Activated CD4-positive, CD25-positive, alpha-beta regulatory T cell (primary cell): ENCODE measurements at places on chromosomes 12 and 14.

DNA sequence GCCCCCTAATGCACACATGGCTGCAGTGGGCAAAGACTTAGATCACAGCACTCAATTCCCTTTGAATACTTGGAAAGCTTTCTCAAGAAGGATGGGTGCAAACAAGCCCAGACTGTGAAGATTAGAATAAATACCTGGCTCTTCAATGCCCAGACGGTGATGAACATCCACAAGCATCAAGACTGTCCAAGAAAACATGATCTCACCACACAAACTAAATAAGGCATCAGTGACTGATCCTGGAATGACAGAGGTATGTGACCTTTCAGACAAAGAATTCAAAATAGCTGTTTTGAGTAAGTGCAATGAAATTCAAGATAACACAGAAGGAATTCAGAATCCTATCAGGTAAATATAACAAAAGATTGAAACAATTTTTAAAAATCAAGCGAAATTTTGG is 43.8 kb upstream of the ZDHHC17 start:
- no peak for DNase-seq

DNA sequence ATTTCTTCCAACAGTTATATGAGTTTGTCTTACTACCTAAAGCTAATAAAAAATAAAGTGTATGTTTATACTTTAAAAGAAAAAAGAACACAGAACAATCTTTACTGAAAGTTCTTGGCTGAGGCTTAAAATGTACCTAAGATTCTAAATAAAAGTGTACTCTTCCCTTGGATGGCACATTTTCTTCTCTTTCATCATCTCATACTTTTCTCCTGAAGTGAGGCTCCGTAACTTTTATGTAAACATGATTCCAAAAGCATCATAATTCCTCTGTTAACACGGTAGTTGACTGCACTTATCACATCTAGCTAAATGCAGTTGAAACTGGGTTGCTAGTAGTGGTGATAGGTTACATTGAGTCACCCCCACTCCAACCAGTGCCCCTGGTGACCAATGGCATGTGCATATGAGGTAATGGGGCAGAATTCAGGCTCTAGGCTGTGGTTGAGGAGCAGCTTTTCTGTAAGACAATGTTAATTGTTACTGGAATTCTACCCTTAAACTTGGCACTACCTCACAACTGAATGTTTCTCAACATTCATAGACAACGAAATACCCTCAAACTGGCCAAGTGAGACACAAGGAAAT is 38.4 kb downstream of the WASHC3 start:
- DNase-seq, result no peak

GRCh38 chr14:71478542-71478941 is 453.7 kb upstream of the RGS6 start:
- no peak for DNase-seq

GRCh38 chr12:48997719-48998496 is 1.3 kb downstream of the DDN start:
- DNase-seq, result no peak

- no peak for DNase-seq
Observed at GRCh38 chr12:104416585-104416984, 40.2 kb upstream of the CHST11 start.

DNA sequence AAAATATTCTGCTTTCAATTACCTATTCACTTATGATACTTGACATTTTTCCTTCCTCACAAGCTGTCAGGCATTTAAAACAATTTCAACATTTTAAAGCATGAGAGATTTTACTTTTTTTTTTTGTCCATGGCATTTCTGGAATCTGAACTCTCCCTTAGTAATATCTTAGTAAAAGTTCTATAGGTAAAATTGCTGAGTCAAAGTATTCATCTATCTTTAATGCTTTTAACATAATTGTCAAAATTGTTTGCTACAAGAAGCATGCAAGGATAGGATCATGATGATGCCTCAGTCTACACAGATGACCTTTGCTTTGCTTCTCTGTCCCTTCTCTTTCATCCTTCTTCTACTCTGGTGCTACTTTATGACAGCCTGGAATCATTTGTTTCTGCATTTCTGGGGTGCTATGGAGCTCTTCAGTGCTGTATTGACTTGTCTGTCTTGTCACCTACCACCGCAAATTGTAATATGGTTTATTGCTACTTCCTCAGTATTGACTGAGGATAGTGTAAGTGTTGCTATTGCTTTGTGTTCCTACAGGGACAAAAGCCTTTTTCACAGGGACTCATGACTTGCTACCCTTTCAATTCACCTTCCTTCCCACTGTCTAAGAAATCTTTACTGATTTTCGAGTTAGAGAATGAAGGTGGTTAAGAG is 589.8 kb upstream of the ATP2B1 start:
- DNase-seq, result no peak

GRCh38 chr12:87230441-87230840 is 798.8 kb downstream of the C12orf50 start:
- DNase-seq, result no peak

DNA sequence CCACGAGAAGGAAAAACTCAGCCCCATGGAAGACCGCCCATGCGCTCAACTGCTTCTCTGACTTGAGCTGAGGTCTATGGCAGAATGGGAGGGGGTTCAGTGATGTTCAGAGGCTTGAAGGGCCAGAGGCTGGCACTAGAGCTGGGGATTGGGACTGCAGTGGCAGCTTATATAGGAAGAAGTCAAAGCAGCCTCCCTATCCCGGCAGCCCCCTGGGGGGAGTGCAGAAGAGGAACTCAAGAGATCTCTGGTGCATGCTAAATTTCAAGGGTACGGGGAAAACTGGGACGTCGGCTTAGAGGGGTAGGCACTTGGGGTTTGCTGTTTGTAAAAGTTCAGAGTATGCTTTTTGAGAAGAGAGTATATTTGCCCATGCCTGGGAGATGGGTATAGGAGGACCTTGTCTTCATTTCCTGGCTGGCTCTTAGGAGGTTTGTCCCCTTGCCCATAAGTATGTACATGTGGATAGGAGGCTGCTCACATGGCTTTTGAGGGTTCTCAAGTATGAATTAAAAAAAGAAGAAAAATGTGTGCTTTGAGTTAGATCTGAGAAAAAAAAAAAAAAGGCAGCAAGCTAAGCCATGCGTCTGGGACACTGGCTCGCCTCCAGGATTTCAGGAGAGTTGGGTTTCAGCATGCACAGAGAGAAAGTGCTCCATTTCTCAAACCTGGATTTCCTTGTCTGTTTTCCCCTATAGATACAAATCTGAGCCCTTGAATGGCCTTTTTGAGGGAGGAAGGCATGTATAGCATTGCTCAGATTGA is 3.2 kb upstream of the MEG3 start:
- DNase-seq, result no peak

DNA sequence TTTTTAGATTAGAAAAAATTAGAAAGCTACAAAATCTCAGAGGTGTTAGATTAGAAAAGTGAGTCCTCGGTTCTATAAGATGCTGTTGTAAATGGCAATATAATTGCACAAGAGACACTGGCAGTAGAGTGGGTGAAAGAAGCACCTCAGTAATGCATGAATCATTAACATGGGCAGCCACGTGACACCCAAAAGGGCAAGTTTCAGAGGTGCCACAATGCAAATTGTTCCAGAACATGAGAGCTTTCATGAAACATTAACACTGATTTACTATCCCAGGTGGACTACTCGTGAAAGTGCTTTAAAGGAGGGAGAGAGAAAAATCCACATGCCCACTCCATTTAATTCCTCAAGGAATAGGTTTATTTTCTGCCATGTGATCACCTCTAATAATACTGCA is 108.4 kb downstream of the PTPRR start:
- no peak for DNase-seq

DNA sequence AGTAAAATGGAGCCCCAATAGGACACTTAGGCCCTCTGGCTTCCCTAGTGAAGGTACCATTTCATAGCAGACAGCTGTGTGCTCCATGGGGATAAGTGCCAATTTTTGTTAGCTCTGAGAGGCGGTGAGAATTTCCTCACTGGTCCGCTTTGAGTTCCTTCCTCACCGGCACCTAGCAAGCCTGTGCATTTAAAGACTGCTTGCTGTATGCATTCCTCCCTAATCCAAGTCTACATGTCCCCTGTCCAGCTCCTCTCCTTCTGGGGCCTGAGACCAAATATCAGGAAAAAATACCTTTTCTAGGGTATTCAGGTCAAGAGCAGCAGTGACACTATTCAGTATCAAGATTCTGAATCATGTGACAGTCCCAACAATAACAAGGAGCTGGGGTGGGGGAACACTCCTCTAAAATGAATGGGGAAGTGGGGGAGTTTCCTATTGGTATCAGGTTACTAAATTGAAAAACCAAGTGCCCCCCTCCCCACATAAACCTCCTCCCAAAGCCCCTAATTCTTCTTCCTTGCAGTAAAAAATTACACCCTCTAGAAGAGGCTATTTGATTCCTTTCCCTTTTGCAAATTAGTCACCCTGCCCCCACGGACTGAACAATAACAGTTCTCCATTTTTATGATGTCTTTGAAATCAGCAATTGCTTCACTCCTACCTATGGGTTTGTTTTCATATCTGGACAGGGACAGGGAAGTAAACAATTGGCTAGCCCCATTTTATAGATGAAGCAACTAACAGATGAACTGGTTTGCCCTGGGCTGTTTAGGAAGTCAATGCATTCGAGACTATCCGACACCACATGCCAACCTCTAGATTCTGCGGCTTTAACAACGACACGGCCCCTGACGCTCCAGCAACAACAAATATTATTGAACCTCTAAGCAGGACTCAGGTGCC is 28.9 kb downstream of the BCL11B start:
- no peak for DNase-seq

- no peak for DNase-seq
Observed at GRCh38 chr14:34000396-34000795, 49.5 kb upstream of the EGLN3 start.

- no peak for DNase-seq
Observed at GRCh38 chr14:101135796-101136742, 232.5 kb upstream of the RTL1 start.

DNA sequence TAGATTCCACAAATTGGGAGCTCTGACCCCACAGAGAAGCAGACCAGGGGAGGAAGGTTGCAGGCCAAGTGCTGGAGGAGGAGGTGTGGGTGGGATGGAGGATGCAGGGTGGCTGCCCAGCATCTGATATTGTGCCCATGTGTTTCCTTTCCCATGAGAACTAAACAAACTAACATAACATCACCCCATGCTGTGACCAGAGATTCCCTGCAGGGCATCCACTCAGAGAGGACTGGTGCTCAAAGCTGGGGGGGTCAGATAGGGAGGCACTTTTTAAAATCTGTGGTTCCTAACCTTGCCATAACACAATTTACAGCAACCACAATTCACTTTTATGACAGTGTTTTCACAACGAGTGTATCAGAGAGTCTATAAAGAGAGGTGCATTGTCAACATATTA is 1277.6 kb downstream of the AACS start:
- no peak for DNase-seq

GRCh38 chr12:27112871-27113270 is 30.5 kb upstream of the C12orf71 start:
- DNase-seq, result no peak

DNA sequence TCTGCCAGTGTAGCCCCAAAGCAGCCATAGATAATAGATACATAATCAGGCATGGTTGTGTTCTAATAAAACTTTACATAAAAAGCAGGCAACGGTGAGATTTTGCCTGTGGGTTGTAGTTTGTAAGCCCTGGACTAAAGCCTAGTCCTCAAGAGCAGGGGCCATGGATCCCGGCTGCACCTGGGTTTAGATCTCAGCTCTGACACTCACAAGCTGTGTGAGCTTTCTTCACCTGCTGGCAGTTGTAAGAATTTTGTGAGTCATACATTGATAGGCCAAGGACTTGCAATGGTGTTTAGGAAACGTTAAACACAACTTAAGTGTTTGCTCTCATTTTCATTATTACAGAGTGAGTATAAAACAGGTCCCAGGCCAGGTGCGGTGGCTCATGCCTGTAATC is 395.8 kb upstream of the TBX3 start:
- DNase-seq, result no peak

DNA sequence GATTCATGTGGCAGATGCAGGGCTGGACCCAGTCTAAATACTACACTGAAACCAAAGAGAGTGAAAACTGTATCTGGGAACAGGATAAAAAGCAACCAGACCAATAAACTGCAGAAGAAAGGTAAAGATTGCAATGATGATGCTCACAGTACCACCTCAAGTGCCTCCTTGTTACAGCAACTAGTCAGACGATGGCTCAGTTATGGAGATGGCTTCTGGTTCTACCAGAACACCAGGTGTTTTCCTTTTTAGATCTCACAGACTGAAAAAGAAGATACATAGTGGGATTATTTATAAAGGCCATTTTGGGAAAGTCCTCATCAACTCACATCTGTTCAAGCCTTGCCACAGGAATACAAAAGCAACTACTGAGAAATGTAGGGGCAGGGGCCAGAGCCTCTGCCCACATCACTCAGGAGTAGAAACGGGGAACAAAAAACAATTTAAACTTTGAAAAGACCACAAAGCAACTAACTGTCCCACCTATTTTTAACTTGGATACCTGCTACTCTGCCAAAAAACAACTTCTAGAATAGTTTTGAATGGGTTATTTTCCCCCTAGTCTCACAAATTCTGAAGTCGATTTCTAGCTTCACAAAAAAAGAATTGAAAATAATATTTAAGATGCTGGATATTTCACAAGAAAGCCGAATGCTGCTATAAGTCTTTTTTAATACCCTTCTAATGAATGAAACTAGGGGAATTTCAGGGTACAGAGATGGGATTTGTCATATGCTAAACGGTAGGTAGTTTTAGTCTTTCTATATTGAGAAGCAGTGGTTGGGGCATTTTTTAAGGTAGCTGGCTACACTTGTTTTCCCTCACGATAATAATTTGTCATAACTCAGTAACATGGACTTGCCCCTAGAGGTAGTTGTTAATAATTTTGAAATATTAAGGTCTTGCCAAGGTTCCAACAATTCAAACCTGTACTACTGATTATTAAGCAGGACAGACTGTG is 197.2 kb upstream of the TMPO start:
- no peak for DNase-seq

- DNase-seq, result no peak
Observed at GRCh38 chr12:66925083-66925482, 246.2 kb upstream of the GRIP1 start.

- DNase-seq, result no peak
Observed at GRCh38 chr12:26647088-26647487, 185.9 kb downstream of the ITPR2 start.

- DNase-seq, result no peak
Observed at GRCh38 chr14:75803765-75804164, 142.7 kb downstream of the TTLL5 start.
